ENCODE measurements at places on chromosomes 11 and 22.

DNA sequence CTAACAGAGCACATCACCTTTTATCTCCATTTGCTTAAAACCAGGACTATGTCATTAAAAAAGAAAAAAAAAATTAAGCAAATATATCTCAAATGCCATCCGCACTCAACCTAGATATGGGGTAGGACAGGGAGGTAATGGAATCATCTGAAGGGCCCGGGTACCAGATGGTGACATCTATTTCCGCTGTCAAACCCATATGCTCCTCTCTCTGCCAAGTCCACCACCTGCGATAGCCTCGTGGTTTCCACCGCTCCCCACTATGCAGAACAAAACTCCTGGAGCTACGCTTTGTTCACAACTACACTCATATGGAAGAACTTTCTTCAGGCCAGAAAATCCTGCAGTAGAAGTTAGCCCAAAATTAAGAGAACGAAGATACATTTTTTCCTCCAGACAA is 31.4 kb downstream of the FEZ1 start:
- DNase-seq, result no peak

DNA sequence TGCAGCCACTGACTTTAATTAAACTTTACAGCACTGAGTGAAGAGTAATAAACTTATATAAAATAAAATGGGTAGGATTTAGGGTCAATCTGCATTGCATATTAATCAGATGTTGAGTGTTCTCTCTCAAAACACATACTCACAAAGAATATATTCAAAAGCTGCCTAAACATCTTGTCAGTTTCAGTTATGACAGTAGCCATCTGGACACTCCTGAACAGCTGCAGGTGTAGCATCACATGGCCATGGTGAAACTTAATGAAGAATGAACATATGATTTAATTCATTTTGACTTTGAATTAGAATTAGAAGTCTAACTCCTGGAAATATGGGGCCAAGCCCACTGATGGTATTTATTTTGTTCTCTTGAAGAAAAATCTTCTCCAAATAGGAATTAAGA is 684.3 kb upstream of the RAG2 start:
- DNase-seq, result no peak

DNA sequence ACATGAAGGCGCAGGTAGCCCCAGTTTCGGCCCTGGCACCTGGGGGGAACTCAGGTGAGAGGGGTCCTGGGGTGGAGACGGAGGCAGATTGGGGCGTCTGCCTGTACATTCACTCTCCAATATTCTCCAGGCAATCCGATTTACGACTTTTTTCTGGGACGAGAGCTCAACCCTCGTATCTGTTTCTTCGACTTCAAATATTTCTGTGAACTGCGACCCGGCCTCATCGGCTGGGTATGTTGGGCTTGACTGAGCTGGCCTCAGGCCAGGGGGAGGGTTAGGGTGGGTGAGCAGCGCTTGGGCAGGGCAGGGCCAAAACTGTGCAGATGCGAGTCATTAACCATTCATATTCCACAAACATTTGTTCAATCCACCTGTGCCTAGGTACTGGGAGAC is 1.7 kb downstream of the TM7SF2 start:
- DNase-seq, result no peak

- no peak for DNase-seq
Measured at GRCh38 chr22:39913886-39914285, 13.0 kb downstream of the GRAP2 start.

- DNase-seq, result peak; percentile 87
Measured at GRCh38 chr11:4455419-4455818, 6.3 kb downstream of the OR52K2 start.

DNA sequence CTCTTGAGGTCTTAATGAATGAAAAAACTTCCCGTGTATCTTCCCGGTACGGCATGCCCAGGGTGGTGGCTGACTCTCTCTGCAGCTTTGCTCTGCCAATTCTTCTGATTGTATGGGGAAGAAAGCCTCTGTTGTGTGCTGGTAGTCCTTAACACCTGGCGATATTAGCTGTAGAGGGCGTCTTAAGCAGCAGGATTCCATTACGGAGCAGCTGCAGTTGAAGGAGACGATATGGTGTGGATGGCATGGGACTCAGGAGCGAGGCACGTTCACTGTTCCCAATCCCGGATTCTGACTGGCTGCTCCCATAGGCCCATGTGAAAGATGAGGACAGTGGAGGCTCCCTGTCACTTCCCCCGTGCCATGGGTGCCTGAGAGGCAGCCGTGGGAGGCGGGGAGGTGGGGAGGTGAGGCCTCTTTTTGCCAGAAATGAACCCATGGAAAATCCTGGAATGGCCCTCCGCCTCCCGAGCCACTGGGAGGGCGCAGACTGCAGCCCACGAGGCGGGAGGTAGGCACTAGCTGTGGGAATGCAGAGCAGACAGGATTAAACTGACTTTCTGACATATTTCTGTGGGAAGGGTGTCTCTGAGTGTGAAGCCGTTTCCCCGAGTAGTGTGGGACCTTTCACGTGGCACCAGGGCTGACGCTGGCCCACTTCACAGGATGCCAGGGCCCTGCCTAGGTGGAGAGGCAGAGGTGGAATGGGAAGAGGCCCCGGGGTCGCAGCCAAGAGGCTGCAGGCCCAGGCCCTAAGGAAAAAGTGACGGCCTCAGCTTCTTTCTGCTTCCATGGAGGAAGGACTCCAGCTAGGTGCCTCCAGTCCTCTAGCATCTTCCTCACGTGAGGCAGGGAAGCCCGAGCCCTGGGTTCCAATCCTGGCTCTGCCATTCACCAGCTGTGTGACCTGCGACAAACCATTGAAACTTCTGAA is 121.4 kb upstream of the CD82 start:
- DNase-seq, result no peak

DNA sequence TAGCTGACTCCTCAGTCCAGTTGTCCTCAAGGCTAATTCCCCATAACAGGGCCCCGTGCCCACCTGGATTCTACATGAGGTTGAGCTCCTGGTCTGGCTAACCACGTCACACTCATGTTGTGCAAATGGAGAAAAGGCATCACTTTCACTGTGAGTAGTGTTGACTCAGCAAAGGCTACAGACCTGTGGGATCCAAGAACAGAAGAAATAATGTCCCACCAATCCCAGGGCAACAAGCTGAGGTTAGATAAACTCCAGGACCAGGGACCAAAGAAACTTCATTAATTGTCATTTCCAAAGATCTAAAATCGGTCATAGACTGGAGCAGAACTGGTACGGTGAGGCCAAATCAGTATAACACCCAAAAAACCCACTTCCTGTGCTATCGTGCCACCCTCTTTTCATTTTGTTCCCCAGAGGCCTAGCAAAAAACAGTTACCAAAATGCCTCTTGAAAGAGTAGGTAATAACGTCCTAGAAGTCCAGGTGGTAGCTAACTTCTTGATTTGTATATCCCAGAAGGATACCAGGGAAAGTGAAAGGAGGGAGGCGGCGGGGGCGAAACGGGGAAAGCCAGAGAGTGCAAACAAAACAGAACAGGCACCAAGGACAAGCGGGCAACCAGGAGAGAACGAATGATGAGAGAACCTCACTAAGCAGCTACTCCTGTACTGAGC is 1.4 kb downstream of the PCSK7 start:
- DNase-seq, result no peak

GRCh38 chr11:16791191-16791961 is 52.9 kb downstream of the C11orf58 start:
- DNase-seq, result peak; percentile 94

GRCh38 chr11:101718402-101718801 is 134.6 kb upstream of the TRPC6 start:
- no peak for DNase-seq

DNA sequence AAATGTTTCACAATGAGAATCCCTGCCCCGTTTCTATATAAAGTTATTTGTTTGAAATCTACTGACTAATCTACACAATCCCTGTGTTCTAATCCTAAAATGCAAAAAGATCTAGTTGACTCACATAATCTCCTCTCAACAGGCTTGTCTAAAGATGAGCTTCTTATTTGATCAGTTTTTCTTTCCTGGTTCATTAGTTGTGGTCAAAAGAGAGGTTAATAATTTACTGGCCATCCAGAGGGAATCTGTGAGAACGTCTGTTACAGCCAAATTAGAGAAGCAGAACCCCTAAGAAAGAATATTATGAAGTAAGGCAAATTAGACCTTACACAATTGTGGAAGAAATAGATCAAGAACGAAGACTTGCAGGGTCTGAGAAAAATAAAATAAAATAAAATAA is 173.7 kb upstream of the ANO3 start:
- no peak for DNase-seq

- DNase-seq, result peak; percentile 70
Measured at GRCh38 chr11:57527056-57527631, 3.4 kb downstream of the TIMM10 start.

DNA sequence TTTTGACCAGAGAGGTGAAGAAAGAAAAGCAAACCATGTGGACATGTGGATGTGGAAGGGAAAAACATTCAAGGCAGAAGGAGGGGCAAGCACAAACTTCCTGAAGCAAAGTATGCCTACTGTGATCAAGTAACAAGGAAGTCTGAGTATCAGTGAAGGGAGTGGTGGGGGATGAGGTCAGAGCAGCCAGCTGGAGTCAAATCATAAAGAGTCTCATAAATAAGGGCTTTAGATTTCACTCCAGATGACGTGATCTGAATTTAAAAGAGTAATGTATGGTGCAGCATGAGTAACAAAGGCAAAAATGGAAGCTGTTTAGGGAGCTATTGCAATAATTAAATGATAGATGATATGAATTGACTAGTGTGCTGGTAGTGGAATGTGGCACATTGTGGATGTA is 665.4 kb upstream of the CCDC90B start:
- no peak for DNase-seq

- peak; percentile 10 for DNase-seq
Measured at GRCh38 chr22:28410050-28410816, 269.4 kb downstream of the TTC28 start.

GRCh38 chr11:101211407-101211975 is 81.9 kb upstream of the PGR start:
- DNase-seq, result no peak

DNA sequence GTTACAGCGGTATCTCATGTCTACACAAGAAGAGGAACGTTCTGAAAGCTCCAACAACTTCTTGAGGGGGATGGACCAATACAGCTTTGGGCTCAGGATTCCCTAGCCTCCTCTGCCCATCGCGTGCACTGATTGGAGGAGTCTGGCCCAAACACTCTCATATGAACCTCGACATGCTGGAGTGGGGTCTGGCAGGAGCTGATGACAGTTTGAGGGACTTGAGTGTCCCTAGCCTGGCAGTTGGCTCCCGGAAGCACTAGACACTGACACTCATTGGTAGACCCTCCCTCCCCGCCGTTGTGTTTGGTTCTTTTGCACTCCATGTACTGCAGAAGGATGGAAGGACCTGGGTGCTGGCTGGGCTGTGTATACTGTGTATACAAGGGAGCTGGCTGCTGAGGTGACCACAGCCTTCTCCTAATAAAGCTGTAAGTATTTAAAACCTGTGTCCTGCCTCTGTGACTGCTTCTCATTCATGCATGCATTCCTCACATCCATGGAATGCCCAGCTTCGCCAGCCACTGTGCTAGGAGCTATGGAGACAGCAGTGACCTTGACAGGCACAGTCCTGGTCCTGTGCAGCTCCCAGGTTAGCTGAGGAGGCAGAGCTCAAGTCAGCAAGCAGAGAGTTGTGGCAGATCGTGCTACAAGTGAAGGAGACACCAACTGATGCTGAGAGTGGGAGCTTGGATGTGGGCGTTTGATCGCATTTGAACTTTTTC is 27.9 kb downstream of the ADAMTS15 start:
- no peak for DNase-seq

GRCh38 chr11:35076201-35077100 is 62.5 kb upstream of the CD44 start:
- no peak for DNase-seq

GRCh38 chr11:122189229-122189628 is 73.2 kb upstream of the BLID start:
- DNase-seq, result no peak

- no peak for DNase-seq
Measured at GRCh38 chr11:107747622-107748021, 35.8 kb upstream of the SLN start.

GRCh38 chr11:109641549-109641948 is 219.6 kb downstream of the C11orf87 start:
- peak; percentile 6 for DNase-seq

- no peak for DNase-seq
Measured at GRCh38 chr22:44407171-44407986, 90.7 kb downstream of the RTL6 start.

- peak; percentile 84 for DNase-seq
Measured at GRCh38 chr22:24592851-24593558, at the start of gene LRRC75B. Gene LRRC75B, minus strand, starts transcription at chr22:24593073. Its CDS starts 34 bp downstream, at chr22:24593039.

GRCh38 chr11:62153617-62154016 is 29.8 kb downstream of the INCENP start:
- DNase-seq, result no peak

DNA sequence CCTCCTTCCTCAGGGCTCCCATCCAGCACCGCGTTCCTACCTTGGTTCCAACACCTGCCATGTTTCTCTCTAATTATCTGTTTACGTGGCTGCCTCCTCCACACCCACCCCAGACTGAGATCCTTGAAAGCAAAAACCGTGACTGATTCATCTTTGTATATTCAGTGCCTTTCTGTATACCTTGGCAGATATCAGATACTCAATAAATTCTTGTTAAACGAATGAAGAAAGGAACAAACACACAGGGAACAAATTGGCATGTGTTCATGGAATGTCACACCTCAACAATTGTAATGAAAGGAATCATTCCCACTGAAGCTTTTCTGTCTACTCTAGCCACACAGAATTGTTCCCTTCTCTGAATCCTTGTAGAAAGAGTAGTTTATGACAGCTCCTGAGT is 20.4 kb upstream of the LRRC55 start:
- DNase-seq, result no peak

DNA sequence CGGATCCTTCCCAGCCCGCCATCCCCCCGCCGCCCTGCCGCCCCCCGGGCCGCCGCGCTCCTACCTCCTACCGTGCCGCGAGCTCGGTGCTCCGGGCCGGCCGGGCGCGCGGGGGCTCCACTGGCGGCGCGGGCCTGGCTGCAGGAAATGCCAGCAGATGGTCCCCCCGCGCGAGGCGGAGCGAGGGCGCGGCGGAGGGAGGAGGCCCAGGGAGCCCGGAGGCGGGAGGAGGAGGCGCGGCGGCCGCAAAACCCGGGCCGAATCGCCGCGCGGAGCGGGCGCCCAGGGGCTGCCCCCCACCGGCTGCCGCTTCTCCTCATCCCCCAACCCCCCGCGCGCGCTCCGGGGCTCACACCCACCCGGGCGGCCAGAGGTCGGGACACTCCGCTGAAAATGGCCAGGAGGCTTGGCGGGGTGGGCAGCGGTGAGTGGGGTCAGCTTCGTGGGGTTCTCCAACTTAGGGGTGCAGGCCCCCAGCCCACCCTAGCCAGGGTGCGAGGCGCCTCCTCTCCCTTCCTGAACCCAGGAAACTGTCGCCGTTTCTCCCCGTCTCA is at the start of gene OSBPL5:
OSBPL5 (minus strand) TSS at position 159 of the 554 bp plus-strand sequence. CDS start 36,162 bp downstream, outside the sequence.
- DNase-seq, result peak; percentile 68

DNA sequence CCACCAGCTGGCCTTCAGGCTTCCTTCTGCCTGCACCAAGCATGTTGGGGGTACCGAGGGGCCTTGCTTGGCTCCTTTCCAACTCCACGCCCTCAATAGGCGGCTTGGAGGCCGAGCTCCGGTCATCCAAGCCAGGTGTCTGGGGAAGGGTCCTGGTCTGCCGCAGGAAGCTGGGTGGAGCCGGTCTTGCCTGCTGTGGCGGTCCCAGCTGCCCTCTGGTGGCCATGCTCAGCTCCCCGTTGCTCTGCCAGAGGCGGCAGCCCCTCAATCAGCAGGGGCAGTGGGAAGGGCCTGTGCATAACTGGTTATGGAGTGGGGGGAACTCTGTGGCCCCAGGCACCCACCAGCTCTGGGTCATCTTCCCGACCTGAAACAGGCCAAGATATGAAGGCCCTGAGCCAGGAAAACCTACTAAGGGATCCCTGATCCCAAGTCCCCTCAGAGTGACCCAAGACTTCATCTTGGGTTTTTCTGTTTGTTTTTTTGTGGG is 3.2 kb downstream of the ARVCF start:
- peak; percentile 74 for DNase-seq

Data from suppressor macrophage (primary cell).